Kidney capillary endothelial cell (primary cell): ENCODE measurements at places on chromosomes 5 and 9.

DNA sequence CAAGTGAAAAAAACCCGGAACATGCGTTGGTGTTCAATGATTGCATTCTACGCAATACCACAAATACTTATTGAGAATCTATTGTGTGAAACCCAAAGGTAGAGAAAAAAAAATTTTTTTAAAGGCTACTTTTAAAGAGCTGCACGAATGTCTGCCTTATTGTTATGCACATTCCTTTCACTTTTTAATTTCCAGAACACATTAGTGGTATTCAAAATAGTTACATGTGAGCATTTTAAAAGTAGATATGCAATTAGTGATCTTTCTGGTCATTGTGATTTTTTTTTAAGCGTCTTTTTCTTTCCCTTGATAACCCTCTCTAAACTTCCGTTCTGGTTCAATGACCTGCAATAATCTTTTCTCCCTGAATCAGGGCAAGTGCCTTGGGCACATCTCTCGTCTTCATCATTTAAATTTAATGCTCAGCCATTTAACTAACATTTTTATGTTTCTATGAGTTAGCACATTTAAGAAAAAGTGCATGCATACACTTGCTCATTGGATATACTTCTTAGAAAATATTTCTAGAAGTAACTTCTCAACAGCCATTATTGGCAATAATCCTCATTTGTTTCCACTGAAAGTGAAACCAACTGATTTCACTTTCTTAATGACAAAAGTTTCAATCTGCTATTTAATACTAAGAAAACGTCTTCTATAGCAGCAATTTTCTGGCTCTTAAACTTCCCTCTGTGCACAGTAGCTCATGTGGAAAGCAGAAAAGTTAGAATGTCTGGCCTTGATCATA is 80.3 kb downstream of the CDH6 start:
- DNase-seq = no peak

DNA sequence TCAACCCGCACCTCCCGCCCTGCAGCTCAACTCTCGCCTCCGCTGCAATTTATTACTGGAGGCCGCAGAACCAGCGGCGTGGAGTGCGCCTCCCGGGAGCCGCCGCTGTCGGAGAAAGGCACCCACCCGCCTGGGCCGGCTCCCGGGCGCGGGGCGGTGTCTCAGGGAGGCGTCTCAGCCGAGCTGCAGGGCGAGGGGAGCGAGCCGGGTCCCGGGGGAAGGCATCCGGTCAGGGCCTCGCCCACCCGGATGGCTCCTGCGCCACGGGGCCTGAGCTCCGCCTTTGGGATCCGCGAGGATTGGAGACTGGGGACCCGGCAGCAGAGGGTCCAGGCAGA is 32.9 kb downstream of the TSPAN17 start:
- DNase-seq = no peak

DNA sequence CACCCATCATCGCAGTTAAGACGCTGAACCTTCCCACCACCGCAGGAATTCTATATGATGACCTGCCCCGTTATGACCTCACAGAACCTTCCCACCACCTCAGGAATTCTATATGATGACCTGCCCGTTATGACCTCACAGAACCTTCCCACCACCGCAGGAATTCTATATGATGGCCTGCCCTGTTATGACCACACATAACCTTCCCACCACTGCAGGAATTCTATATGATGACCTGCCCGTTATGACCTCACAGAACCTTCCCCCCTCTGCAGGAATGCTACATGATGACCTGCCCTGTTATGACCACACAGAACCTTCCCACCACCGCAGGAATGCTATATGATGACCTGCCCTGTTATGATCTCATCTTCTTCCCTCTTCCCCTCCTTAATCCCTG is 64.3 kb downstream of the IRX1 start:
- DNase-seq = no peak

- DNase-seq = no peak
Measured at GRCh38 chr5:149666212-149666852, 63.8 kb upstream of the PPARGC1B start.

GRCh38 chr5:154368041-154368800 is 77.6 kb upstream of the SAP30L start:
- DNase-seq = peak; percentile 86

DNA sequence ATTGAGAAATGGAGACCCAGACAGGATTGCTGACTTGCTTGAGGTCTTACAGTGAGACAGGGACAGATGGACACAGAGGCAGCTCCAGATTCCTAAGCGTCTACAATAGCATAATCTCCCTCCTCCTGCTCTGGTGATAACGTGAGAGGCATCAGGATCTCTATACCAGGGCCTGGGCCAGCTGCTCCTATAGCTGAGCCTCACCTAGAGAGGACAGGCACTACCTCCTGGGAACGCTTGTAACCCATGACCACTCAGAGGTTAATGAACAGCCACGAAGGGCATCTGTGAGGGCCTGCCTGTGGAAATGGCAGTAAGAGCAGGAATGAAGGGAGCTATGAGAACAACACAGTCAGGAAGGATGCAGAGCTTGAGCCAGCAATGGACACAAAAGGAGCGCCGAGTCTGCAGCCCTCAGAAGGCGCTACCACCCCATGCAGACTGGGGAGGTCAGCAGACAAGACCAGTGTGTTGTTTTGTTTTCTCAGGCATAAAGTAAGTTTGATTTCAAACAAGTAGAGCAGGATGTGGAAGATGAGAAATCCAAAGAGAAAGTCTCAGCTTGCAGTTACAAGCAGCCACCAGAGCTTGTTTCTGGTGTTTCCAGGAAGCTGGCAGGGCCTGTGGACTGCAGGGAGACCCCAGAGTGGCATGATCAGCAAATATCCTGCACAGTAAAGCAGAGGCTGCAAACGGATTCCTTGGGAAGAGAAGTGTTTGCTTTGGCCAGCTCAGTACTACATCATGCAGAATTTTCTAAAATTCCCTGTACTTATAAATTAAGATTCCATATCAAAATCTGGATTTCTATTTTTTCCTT is 17.4 kb downstream of the ANKS6 start:
- DNase-seq = peak; percentile 16

DNA sequence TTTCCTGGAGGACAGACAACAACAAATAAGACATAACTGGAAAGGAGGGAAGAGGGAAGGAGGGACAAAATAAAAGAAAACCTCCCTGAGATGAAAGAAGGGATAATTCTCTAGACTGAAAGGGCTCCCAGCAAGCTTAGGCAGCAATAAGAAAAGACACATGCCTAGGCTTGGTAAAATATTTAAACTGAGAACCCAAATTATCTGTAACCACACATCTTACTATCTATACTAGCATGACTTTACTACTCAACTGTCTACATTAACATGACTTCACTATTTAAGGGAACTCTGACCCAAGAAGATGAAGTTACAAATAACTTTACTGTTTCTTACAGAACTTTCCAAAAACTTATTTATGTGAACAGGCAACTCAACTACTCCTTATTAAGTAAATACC is 95.9 kb downstream of the EPB41L4A start:
- no peak for DNase-seq

- DNase-seq = no peak
Measured at GRCh38 chr9:92158097-92158601, 42.9 kb upstream of the SPTLC1 start.
